Jurkat, Clone E6-1 (cell line): ENCODE measurements at places on chromosomes 7 and 10.
A peak's percentile ranks its signal among the peaks of the same experiment; 100 is the strongest.

- no peak for DNase-seq
Observed at GRCh38 chr10:13938950-13939349, 352.2 kb downstream of the PRPF18 start.

DNA sequence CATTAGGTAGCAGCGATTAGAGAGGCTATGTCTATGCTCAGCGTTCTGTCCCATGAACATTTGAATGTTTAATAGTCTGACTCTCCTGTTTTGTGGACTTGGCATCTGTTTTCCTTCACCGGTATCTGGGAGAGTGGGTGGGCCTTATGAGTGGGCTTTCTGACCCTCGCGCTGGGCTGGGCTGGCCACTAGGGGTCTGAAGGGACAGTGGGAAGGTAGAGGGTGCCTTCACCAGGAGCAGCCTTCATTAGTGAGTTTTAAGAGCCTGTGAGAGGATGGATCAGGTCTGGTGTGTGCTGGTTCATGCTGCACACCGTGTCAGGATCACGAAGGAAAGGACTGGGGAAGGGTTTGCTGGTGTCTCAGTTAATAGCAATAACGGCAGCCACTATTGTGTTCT is 33.4 kb downstream of the DCLRE1A start:
- DNase-seq = no peak

DNA sequence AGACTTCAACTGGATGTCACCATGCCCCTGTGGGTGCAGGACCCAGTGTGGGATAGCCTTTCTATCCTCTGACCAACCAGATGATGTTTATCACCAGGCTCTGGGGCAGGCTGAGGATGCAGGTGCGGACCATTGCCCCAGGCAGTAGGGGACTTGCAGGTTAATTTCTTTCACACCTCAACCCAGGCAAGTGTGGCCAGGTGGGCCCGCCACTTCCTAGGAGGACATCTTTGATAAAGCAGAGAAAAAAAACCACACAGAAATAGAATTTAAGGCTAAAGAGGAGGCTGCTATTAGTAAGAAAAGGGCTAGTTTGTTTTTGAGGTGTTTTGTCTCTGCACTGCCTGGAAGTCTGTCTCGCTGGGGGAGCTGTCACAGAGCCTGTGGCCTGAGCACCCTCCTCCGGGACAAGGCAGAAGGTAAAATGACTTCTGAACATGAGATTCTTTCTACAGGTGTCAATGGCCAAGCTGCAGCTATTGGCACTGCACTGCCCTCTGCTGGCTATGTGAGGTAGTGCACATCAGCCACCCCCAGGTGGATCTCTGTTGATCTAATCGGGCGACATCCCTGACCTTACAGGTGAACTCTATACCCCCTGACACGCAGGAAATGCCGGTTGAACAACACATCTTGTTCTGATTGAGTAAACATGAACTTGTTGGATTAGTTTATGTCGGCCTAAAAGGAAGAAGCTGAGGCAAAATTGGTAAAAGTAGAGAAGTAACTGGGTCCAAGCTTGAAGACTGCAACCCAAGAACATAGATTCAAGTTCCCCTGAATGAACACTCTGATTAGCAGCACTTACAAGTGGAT is 21.0 kb downstream of the UPP1 start:
- peak; percentile 48 for DNase-seq

DNA sequence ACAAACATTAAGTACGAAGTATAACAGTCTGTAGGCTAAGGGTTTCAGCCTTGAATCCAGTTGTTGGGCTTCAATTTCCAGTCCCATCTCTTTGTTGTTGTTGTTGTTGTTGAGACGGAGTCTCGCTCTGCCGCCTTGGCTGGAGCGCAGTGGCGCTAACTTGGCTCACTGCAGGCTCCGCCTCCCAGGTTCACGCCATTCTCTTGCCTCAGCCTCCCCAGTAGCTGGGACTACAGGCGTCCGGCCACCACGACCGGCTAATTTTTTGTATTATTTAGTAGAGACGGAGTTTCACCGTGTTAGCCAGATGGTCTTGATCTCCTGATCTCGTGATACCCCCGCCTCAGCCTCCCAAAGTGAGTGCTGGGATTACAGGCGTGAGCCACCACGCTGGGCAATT is 464.9 kb downstream of the ANKRD7 start:
- DNase-seq = no peak

DNA sequence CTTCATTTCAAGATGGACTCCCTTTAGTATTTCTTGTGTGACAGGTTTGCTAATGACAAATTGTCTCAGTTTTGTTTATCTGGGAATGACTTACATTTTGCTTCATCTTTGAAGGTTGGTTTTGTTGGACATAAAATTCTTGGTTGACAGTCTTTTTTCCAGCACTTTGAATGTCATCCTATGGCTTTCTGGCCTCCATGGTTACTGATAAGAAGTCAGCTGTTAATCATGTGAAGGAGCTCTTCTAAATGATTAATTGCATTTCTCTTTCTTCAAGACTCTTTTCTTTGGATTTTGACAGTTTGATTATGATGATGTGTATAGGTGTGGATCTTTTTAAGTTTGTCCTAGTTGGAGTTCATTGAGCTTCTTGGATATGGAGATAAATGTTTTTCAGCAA is 26.9 kb upstream of the HHEX start:
- no peak for DNase-seq

DNA sequence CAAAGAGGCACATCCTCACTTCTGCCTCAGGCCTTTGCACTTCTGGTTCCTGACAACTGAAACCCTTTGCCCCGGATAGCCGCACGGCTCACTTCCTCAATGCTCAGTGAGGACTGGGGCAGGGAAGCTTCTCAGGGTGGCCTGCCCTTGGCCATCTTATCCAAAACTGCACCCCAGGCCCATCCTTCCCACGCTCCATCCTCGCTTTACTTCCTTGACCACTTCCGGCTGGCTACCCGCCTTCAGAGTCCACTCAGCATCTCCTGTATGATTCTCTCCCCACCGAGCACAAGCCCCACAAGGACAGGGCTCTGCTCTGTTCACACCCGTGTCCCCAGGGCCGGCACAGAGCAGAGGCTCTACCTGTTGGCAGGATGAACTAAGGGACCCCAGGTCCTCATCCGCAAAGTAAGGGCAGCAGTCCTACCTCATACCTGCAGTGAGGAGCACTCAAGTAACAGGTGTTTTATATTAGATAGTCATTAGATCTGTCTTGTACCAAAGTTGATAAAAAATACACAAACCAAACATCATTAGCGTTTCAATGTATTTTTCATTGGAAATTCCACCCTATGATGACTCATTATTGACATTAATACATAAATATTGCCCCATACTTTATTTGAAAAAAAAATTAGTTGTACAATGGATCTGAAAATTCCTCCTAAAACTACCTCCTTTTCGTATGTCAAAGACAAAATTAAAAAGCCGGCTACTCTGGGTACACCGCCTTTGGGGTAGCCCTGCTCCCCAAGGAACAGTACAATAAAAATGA is 35.0 kb downstream of the GNA12 start:
- no peak for DNase-seq

DNA sequence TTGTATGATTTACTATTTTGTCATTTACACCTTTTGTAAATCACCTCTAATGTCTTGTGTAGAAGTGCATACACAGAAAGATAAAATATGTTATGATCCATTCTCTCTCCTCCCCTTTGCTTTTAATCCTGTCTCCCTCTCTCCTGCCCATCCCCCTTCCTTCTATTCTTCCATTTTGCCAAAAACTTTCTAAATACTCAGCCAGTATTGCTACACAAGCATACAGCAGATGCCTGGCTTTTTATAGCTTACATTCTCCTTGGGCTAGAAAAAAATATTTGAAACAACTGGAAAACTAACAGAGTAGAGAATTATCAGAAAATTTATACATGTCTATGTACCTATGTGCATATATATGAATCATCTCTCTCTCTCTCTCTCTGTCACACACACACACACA is 308.7 kb upstream of the BMPER start:
- no peak for DNase-seq

GRCh38 chr10:80187465-80188409 is 17.6 kb downstream of the ANXA11 start:
- peak; percentile 97 for DNase-seq

GRCh38 chr10:125165584-125166573 is 5.5 kb upstream of the CTBP2 start:
- no peak for DNase-seq

- peak; percentile 41 for DNase-seq
Observed at GRCh38 chr10:89615112-89615511, 29.9 kb downstream of the PANK1 start.

DNA sequence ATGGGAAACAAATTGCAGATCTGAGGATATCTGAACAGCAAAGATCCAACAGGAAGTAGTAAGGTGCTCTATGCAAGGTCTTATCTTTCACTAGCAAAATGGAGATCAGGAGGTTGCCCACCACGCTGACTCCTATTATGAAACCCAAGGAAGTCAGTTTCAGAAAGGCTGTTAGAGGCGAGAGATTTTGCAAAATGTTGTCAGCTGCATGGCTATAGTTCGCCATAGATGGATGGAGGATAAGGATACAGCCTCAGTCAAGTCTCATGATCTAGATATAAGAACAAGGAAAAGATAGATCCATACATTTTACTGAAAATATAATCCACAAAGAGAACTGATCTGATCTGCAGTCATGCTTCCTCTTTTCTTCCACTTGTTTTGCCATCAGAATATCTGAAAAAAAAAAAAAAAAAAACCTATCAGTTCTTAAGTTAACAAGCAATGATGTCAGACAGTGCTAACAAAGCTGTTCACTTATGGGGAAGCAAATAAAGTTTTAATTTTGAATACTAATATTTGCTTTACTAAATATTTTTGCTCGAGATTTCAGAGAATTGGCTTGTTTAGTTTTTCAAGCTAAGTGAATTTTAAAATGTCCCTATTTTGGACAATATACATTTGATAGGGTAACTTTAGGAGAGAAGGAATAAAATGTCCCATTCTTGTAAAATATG is 2.0 kb downstream of the GPR85 start:
- no peak for DNase-seq

DNA sequence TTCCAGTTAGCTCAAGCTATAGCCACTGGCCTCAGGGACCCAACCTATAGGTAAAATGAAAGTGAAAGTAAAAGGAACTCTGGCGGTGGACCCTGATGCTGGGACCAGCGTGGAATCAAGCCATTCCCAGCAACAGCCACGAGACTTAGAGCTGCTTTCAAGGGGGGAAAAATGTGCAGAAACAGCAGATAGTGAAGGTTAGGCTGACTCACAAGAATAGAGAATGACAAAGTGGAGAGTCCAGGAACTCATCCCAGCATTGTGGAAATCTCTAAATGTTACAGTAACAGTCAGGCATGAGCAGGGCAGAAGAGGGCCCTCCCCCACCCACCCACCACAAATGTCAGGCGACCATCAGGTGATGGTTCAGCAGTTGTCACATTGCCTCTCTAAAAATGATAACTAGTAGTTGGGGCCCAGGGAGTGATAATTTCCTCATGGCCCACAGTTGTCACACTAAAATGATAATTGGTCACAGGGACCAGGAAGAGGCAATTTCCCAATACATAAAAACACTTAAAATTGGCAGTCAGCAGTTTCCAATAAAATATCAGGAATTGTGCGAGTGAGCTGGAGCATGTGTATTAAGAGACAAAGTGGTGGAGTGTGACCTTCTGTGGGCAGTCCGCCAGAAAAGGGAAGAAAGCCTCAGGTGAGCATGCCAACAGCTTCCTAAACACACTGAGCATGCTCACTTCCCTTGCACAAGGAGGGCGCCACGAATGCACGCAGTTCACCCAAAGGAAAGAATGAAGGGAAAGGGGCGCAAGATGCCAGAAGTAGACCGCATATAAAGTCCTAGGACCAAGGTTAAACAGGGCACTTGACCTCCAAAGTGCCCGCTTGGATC is 129.8 kb upstream of the PPP1R3A start:
- DNase-seq = no peak

DNA sequence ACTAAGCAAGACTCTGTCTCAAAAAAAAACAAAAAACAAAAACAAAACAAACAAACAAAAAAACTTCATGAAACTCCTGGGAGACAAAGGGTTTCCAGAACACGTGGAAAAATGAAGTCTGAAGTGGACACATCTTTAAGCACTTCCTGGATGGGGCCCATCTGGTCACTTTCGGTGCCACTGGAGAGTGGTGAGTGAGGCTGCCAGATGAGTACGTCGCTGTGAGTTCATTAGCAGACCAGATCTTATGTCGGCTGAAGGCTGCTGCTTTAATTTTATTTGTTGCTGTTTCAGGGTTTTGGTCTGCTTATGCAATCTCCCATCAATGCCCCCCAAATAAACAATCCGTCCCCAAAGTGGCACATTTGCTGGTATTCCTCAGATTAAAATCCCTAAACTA is 64.4 kb downstream of the NPTX2 start:
- DNase-seq = no peak

DNA sequence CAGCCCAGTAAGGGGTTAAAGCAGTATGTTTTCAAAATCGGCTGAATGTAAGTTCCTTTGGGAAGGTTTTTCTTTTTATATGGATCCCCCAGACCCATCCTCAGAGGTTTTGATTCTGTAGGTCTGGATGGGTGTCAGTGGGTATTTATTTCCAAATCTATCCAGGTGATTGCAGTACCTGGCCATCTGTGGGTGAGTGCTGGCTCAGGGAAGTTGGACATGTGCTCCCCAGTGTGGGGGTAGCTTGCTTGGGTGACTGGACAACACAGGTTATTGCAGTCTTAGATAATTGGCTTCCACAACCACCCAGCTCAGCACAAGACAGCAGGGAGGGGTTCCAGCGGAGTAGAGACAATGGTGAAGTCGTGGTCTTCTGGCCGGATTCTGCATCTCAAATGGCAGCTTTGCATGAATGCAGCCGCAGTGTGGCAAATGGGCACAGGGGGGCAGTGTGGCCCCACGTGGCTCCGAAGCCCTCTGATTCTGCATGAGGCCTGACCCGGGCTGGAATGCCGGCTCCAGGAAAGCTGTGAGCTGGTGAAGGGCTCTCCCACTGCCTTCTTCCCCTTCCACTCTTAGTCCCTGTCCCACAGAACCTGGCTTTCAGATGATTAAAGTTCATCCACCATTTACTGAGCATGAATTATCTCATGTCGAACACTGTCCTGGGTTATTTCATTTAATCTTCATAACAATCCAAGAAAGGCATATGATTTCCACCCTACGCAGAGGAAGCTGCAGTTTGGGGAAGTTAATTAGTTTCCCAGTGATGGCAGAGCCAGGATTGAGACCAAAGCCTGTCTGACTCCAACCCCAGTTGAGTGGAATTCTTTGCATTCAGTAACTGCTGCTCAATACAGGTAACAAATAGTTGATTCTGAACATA is 64.5 kb upstream of the SYPL1 start:
- DNase-seq = peak; percentile 22

GRCh38 chr7:132095111-132095765 is 481.0 kb downstream of the PLXNA4 start:
- no peak for DNase-seq

- DNase-seq = no peak
Observed at GRCh38 chr10:63758080-63758479, 236.9 kb downstream of the REEP3 start.

GRCh38 chr7:29508608-29509007 is 55.0 kb upstream of the PRR15 start:
- DNase-seq = no peak
